ENCODE measurements at places on chromosomes 7 and 10.

- DNase-seq: no peak
These were observed 663.2 kb upstream of the ANKRD30A start for GRCh38 chr10:36462194-36462593.

- DNase-seq: no peak
These were observed 193.8 kb upstream of the DPP6 start for GRCh38 chr7:153858355-153858754.

- no peak for DNase-seq
These were observed 9.9 kb upstream of the NT5C3A start for GRCh38 chr7:33072471-33072870.

- DNase-seq: no peak
These were observed 95.4 kb downstream of the TES start for GRCh38 chr7:116305485-116306408.

DNA sequence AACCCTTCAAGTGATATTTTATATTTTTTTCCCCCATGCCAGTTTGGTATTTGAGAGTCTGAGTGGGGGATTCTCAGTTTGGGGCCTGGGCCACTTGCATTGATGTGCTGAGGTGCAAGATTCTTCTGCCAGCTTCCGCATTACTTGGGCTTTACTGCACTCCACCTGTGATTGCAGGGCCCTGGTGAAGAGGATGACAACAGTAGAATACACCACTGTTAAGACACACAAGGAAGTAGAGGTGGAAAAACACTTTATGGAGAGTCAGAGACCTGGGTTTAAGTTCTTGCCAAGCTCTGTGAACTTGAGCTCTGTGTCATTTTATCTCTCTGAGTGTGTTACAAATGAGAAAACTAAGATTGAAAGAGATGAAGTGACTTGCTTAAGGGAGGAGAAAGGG is 209.4 kb downstream of the LRMDA start:
- DNase-seq: no peak

- DNase-seq: no peak
These were observed 21.9 kb downstream of the DNAJB6 start for GRCh38 chr7:157358753-157359096.

DNA sequence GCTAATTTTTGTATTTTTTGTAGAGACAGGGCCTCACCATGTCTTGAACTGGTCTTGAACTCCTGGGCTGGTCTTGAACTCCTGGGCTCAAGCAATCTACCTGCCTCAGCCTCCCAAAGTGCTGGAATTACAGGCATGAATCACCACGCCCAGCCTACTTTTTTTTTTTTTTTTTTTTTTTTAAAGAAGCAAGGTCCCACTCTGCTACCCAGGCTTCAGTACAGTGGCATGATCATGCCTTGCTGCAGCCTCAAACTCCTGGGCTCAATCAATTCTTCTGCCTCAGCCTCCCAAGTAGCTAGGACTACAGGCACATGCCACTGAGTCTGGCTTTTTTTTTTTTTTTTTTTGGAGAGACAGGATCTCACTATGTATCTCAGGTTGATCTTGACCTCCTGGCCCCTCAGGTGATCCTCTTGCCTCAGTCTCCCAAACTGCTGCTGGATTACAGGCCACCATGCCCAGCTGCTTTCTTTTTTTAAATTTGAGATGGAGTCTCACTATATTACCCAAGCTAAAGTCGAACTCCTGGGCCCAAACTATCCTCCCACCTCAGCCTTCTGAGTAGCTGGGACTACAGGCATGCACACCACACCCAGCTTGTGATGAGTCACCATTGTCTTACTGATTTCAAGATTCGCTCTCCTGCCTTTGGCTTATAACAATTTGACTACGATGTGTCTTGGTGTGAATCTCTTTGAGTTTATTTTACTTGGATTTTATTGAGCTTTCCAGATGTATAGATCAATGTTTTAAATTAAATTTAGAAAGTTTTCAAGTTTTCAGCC is 9.0 kb downstream of the RPEL1 start:
- DNase-seq: no peak

GRCh38 chr7:61576-62360 is 130.6 kb upstream of the FAM20C start:
- no peak for DNase-seq

DNA sequence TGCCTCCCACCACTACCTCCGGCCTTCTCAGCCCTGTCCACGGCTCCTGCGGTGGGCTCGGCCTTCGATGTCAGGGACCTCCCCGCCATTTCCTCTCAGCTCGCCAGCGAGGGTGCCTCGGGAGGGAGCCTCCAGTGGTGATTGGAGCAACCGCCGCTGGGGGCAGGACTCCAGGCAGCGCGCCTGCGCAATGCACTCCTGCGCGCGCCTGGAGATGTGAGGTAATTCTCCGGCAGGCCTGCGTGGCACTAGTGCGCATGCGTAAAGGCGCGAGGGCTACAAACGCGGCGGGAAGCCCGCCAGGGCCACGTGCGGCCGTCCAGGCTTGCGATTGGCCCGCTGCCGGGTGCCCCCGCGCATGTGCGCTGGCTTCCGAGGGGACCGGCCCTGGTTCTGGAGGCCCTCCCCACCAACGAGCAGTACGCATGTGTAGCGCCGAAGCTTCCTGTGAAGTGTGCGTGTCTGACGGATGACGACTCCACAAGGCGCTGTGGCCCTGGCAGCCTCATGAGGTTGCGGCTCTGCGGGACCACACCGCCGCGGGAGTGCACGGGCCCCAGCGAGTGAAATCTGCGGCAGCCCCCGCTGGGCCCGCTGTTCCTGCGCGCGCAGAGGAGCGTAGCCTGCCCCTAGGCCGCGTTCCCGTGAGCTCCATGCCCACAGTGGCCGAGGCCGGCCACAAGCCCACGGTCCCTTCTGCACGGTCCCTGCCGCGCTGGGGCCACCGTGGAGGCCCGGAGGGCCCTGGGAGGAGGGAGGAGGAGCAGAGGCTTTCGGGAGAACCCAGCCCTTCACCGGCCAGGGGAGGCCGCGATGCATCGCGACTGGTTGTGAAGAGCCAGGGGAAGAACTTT is at the start of gene SYCE1:
SYCE1 (minus strand) TSS at position 143 of the 854 bp plus-strand sequence; CDS start at position 89, 54 bp downstream.
- DNase-seq: no peak

- no peak for DNase-seq
These were observed 158.8 kb downstream of the SKAP2 start for GRCh38 chr7:26705567-26705966.

DNA sequence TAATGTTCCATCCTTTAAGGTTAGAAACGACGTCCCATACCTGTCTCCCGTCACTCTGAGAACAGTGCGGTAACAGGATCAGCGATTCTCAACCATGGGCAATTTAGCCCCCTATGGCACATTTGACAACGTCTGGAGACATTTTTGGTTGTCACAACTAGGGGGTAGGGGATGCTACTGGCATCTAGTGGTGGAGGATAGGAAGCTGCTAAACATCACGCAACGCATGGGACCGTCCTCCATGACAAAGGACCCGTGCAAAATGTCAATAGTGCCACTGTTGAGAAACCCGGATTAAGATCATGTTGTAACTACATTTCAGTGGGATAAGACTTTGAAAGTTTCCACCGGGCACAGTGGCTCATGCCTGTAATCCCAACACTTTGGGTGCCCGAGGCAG is 5.0 kb upstream of the PAXIP1 start:
- no peak for DNase-seq

GRCh38 chr7:30733691-30734090 is 18.2 kb upstream of the INMT start:
- no peak for DNase-seq

GRCh38 chr7:87369216-87369615 is 23.8 kb downstream of the CROT start:
- no peak for DNase-seq

- no peak for DNase-seq
These were observed 95.5 kb downstream of the FAM204A start for GRCh38 chr10:118246332-118247295.

DNA sequence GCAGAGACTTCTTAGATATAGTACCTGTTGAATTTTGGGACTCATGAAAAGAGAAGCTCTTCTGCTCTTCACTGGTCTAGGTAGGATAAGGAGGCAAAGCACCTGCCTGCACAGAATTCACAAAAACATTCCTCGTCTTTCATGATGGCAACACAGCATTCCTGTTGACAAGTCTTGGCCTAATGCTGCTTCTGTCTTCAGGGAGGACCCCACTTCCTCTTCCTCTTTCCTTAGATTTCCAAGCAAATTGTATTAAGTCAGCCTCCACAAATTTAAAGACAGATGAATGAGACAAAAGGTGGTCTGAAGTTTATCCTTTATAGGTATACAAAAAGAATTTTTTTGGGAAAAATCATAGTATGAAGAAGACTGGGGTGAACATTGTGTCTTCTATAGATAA is 64.9 kb downstream of the DNAJB9 start:
- DNase-seq: no peak

- no peak for DNase-seq
These were observed 167.2 kb downstream of the CDC14C start for GRCh38 chr7:49091519-49091918.

DNA sequence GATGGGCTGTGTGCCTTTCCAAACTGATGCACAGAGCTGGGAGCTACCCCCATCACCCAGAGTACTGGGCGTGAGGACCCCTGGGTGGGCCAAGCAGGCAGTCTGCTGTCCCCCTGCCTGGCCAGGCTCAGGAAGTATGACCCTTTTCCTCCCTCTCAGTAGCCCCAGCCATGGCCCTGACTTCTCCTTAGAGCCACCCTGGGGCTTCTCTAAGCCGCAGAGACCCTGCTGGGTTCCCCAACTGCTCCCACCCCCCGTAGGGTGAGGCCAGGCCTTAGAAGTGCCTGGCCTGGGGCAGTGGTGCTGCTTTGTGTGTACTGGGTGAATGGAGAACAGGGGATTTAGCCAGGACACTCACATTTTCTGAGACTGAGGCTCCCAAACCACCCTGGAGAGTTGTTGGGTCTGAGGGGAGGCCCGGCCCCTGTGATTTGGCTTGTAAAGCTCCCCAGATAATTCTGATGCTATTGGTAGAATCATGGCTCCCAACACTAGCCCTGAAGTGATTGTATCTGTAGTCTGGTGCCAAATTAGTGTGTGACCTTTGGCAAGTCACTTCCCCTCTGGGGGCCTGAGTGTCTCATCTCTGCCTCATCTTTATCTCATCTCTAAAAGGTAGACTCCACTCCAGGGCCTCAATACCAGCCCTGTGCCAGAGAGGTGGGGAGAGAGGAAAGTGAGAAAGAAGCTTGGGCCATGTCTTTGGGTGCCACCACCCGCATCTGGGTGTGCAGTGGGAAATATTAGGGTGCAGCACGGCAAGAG is 99.7 kb upstream of the PPIF start:
- DNase-seq: no peak

DNA sequence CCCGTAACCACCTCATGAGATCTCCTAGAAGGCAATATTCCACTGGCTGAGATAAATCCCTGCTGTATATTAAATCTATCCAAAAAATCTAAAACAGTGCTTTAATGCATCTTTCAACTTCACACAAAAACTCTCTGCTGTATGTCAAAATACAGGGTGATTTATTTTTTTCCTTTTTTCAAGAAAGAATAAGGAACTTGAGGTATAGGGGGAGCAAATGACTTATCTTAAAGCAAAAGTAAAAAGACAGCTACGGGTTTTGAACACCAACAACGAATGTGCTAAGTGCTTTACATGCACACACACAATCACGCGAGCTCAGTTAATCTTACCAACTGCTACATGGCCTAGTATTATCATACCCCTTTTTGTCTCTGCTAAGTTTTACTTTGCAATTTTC is 168.9 kb upstream of the PHF14 start:
- no peak for DNase-seq

GRCh38 chr10:67839951-67840350 is 2.0 kb upstream of the DNAJC12 start:
- no peak for DNase-seq

GRCh38 chr7:16993543-16993942 is 111.8 kb upstream of the AGR3 start:
- DNase-seq: no peak

DNA sequence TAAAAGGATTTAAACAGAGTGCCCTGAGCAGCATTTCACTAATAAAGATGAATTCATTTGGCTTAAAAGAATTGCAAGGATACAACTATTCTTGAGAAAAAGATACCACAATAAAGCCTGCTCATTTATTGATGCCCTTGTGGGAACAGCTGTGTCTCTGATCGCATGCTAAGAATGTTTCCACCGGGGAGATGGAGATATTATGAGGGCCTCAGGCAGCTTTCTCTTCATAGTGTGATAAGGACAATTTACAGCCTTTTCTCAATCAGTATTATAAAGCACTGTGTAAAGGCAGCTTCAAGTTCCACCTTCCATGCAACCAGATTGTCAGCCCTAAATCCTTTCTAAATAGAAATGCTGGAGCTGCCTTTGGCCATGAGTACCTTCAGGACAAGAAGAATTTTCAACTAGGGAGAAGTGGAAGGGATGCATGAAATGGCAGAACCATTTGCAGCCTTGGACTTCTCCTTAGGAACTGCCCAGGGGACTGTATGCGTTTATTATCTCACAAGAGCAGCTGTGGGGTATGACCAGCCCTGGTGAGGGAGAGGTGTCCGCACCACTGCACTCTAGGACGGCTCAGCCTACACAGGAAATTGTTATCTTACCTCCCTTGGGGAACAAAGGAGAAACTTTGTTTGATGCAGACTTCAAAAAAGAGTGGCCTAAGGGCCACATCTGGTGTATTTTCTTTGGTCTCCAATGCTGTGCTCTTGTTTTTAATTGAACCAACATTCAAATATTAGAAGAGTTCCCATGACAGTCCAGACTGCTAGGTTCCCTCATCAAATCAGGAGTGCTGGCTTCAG is 116.9 kb upstream of the PCGF5 start:
- DNase-seq: no peak

DNA sequence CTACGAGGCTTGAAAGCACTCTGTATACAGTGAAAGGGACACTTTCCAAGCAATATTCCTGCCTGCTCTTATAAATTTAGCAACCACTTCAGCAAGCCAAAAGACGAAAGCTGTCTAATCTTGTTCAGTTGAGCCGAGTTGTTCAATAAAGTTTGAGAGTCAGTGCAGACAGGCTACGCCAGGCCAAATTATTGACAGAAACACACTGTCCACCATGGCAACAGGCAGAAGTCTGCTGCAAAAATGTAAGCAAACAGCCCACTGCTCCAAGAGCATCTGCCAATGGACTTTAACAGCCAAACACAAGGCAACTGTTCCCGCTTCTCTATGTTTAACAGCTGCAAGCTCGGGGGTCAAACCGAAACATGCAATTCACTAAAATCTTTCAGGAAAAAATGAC is 85.7 kb downstream of the GLI3 start:
- DNase-seq: no peak

GRCh38 chr7:121603886-121604285 is 207.8 kb upstream of the FAM3C start:
- no peak for DNase-seq
